ENCODE measurements at places on chromosomes 11 and 22.

GRCh38 chr11:6889835-6890234 lies 2.5 kb downstream of the OR2D2 start:
- no peak for DNase-seq

DNA sequence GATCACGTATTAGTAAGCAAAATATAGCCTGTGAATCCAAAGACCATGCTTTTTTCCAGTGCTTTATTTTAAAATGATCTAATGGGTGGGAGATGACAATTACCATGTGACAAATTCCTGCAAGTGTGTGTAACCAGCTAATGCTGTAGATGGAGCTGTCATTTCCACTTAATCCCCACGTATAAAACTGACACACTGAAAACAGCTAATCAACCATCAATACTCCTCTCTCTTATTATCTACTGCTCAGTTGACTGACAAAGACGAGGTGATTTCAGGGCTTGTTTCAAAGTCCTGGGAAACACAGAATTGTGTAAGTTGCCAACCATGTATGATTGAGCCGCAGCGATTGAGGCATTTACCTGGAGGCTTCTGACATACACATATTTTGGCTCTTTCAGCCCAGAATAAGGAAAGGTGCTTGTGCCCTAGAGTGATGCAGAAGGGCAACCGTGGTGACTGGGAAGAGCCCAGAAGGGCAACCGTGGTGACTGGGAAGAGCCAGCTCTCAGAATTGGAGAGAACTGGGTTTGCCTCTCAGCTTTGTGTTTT lies 9.7 kb downstream of the SLN start:
- DNase-seq = no peak

- no peak for DNase-seq
Observed at GRCh38 chr11:110075105-110075846, 17.9 kb upstream of the ZC3H12C start.

DNA sequence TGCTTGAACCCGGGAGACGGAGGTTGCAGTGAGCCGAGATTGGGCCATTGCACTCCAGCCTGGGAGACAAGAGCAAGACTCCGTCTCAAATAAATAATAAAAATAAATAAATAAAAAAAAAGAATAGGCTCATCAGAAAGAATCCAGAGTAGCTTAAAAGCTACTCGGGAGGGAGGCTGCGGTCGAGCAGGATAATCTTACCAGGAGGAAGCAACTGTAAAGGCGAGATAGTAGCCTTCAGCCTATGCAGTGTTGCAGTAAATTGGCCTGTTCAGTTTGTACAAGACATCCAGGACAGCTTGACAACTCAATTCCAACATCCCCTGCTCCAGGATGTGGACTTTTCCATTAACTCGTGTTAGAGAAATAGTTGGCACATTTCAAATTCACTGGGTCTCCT lies 1164.7 kb downstream of the LRRC4C start:
- no peak for DNase-seq

Data from RPMI8226 (cell line).